ENCODE measurements at places on chromosomes 1 and 21. TPM values are rescaled to one million over a fixed set of nuclear protein-coding genes. Genes with fewer than 3 reads are reported as not detected.

LDLRAD1 gene
- total RNA-seq, result not detected

BMP8A gene
- total RNA-seq, result 2.8 TPM

FCGR1A gene
- total RNA-seq, result 25.9 TPM

DNA sequence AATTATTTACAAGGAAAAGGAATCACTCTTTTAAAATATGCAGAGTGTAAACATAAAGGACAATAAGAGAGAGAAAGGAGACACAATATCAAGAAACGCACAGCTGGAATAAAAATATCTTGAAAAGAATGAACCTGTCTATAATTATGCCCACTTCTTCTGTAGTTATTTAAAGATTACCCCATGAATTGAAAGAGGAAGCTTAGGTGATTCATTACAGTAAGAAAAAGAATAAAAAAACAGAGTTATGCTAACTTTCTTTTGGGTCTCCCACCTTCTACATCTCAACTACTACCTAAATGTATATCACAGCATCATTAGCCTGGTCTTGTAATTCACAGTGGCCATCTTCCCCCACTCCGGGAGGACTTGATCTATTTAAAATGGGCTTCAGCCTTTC is 182.1 kb downstream of the MRPL39 start:
- H3K4me3 ChIP-seq, result no peak overlapping the region
- peaks cover 22% of the 10 kb centered on the region for H3K4me1 ChIP-seq
- no peak overlapping the region for H3K27ac ChIP-seq
- H3K27me3 ChIP-seq, result no peaks in the 10 kb centered on the region
- no peaks in the 10 kb centered on the region for H3K36me3 ChIP-seq
